Activated CD4-positive, alpha-beta T cell treated with anti-CD3 and anti-CD28 coated beads for 36 hours (primary cell): ENCODE measurements at places on chromosomes 7 and 10.
A peak's percentile ranks its signal among the peaks of the same experiment; 100 is the strongest.

- peaks cover 38% of the 10 kb centered on the region for H3K4me1 ChIP-seq
- no peak overlapping the region for H3K4me3 ChIP-seq
- peak overlapping the region; percentile 55 for H3K27ac ChIP-seq
- no peaks in the 10 kb centered on the region for H3K27me3 ChIP-seq
- peak; percentile 80 for DNase-seq
These were observed 40.6 kb downstream of the CYP17A1 start for GRCh38 chr10:102796407-102797176.

DNA sequence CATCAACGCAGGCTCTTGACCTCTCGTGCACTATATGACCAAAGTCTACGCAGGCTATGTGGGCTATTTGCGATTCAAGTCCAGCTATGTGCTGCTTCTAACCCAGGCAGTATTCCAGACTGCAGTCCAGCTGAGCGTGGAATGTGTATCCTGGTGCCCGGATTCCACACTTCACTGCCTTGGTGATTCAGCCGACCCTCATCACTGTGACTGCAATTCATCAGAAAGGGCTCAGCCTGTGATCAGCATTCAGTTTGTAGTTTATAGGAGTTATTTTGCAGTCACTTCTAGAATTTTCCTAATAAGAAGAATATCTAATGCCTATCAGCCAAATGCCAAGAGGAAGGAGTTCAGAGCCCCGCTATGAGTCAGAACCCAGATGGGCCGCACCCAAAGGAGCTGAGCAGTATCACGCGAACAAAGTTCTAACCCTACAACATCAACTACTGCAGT is 119.8 kb upstream of the LANCL2 start:
- no peak overlapping the region for H3K4me3 ChIP-seq
- no peak for DNase-seq
- H3K4me1 ChIP-seq, result no peaks in the 10 kb centered on the region

DNA sequence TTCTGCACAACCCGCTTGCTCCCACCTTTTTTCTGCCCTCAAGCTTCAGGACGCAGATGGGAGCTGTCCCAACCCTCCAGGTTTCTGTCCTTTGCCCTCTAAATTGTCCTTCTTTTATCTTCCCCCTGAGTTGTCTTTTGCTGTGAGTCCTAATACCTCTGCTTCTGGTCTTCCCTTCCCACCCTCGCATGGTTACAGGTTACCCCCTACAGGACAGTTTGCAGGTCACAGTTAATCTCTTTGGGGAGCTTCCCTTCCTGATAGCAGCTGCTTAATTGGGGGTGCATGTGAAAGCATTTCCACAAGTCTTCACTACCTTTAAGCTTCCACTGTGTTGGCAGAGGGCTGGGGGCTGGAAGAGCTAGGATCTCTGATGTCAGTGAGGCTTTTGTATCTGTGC is 121.5 kb upstream of the CXCL12 start:
- no peak overlapping the region for H3K27ac ChIP-seq
- H3K27me3 ChIP-seq, result peaks cover 3% of the 10 kb centered on the region
- no peak for DNase-seq
- no peaks in the 10 kb centered on the region for H3K4me1 ChIP-seq
- no peaks in the 10 kb centered on the region for H3K36me3 ChIP-seq

- no peak for DNase-seq
- no peak overlapping the region for H3K27ac ChIP-seq
- no peaks in the 10 kb centered on the region for H3K4me1 ChIP-seq
- no peaks in the 10 kb centered on the region for H3K36me3 ChIP-seq
- H3K4me3 ChIP-seq, result no peak overlapping the region
These were observed 92.6 kb upstream of the NPY start for GRCh38 chr7:24191362-24191761.

DNA sequence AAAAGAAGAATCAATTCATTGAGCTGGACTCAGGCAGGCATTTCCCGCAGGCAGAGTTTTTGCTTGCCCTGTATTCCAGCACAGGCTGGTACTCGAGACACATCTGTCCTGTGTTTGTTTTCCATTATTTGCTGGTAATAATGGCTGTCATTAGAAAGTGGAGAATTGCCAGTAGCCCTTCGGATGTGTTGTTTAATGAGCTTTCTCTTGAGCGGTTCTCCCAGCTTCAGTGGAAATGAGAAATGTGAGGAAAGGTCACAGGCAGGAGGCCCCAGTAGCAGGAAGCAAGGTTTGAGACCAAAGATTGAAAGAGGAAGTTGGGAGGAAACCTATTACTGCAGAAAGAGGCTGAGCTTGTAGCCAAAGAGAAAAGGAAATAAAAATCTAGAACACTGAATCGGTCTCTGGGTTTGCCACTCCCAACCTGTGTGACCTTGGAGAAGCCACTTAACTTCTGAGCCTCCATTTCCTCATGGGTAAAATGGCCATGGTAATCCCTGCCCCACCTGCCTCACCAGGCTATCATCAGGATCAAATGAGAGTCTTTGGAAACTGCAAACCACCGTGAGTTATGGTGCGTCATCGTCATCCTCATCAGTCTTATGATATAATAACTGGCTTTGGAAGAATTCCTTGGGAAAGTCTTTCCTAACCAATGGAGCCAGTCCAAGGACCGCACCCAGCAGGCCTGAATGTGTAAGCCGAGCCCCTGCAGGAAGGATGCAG is 67.7 kb downstream of the TACR2 start:
- peaks cover 75% of the 10 kb centered on the region for H3K36me3 ChIP-seq
- no peaks in the 10 kb centered on the region for H3K27me3 ChIP-seq
- H3K27ac ChIP-seq, result peak overlapping the region; percentile 56
- peaks cover 81% of the 10 kb centered on the region for H3K4me1 ChIP-seq

DNA sequence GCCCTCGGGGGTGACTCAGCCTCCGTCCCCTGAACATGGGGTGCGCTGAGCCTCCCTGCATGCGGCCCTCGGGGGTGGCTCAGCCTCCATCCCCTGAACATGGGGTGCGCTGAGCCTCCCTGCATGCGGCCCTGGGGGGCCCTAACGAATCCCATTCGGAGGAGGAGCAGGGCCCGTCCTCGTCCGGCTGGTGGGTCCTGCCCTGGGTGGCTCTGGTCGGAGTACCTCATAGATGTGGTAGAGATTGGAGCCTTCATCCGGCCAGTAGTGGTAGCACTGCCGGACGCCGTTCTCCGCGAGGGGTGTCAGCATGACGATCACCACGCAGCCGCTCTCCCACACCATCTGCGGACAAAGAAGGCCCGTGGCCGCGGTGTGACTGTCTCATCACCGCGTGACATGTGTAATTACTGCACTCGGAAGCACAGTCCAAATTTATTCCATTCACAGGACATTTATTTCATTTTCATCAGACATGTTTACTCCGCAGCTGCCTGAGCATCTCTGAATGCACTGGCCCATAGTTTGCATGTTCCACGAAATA is 241.1 kb downstream of the DNAJB6 start:
- no peak overlapping the region for H3K4me3 ChIP-seq
- no peak overlapping the region for H3K27ac ChIP-seq
- H3K27me3 ChIP-seq, result no peaks in the 10 kb centered on the region
- no peaks in the 10 kb centered on the region for H3K36me3 ChIP-seq
- peaks cover 23% of the 10 kb centered on the region for H3K4me1 ChIP-seq

DNA sequence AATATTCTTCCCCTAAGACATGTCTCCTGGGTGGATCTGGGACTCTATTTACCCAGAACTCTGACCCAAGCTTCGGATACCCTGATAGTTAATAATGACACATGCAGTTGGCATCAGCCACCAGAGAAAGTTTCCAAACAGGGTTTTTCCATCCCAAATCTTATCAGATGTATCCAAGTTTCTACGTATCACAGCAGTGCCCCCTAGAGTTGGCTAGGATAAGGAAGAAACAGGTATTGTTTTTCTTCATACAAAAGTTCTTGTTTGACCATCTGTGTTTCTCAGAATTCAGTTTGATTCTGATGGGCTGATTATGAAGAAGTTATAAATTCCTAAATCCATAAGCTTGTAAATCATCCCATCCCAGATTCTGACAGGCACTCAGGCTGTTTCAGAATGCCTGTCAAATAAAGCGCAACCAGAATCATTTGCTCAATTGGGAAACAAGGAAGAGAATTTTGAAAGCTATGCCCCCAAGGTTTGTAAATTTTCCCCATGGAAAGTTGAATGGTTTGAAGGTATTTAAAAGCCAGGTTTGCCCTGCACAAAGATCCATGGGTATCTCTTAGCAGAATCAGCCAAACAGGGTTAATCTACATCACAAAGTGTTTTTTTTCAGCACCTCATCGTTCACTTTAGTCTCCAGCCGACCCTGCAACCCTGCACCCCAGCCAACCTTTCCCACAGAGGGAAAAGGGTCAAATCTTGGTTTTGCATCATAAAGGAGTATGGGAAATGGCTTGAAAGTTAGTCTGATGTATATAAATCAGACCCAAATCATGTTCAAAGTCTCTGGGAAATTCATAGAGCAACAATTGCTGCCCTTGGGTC is 47.4 kb downstream of the NRAP start:
- H3K4me1 ChIP-seq, result no peaks in the 10 kb centered on the region
- DNase-seq, result peak; percentile 9
- no peak overlapping the region for H3K4me3 ChIP-seq
- peaks cover 26% of the 10 kb centered on the region for H3K27me3 ChIP-seq
